COLO829 (cell line): ENCODE measurements at places on chromosomes 2 and 18.

GRCh38 chr18:32469190-32469651 lies 1.5 kb downstream of the GAREM1 start:
- DNase-seq = no peak

GRCh38 chr18:9079818-9080528 lies 22.5 kb upstream of the NDUFV2 start:
- peak; percentile 45 for DNase-seq

DNA sequence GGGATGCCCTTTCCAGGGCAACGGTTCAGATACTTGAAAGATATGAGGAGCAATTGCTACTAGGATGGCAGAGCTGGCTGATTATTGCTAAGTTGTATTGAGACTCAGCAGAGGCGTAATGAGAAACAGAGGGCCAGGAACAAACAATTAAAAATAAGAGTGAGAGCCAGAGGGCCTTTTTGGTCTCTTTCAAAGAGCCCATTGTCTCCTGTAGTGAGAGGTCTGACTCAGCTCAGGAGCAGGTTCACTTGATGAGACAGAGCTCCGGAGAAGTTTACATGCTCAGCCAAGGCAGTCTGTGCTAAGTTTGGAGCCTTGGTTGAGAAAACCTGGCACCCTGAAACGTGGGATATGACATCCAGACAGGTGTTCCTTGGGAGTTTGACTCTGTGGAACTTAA lies 303.9 kb upstream of the DLGAP1 start:
- no peak for DNase-seq

- peak; percentile 15 for DNase-seq
Measured at GRCh38 chr2:1854729-1855547, 110.6 kb upstream of the PXDN start.

DNA sequence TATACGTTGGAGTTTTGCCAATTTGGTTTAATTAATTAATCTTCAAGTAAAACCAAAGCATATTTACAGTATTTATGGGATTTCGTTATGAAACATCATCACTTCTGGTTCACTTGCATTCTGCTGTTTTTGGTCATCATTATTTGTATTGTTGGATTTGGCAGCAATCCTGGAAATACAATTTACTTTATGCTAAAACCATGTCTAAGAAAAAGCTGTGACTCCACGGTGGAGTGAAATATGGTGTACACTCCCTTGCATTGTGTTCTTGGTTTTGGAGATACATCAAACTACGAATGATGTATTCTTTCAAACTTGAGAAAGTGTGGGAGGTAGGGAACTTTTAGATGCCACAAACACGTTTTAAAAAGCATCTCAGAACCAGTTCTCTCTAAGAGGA lies 106.4 kb downstream of the CTAGE1 start:
- DNase-seq = no peak

GRCh38 chr2:181902625-181903024 lies 11.1 kb downstream of the ITPRID2 start:
- no peak for DNase-seq

GRCh38 chr2:121066526-121066925 lies 218.5 kb downstream of the TFCP2L1 start:
- no peak for DNase-seq

DNA sequence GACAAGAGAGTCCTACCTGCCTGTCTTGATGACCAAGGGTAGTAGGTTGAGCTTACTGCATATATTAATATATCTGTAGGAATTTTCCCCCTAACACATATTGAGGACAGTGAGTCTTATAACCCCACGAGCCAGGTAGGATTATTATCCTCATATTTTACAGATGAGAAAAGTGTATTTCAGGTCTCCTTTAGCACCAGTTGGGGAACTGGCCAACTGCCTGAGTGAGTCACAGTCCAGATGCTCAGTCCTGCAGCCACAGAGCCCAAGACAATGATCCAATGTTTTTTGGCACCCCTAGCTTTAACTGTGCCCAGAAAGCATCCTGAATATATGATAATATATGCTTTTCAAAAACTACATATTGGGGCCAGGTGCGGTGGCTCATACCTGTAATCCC lies 30.8 kb upstream of the GLS start:
- DNase-seq = no peak

DNA sequence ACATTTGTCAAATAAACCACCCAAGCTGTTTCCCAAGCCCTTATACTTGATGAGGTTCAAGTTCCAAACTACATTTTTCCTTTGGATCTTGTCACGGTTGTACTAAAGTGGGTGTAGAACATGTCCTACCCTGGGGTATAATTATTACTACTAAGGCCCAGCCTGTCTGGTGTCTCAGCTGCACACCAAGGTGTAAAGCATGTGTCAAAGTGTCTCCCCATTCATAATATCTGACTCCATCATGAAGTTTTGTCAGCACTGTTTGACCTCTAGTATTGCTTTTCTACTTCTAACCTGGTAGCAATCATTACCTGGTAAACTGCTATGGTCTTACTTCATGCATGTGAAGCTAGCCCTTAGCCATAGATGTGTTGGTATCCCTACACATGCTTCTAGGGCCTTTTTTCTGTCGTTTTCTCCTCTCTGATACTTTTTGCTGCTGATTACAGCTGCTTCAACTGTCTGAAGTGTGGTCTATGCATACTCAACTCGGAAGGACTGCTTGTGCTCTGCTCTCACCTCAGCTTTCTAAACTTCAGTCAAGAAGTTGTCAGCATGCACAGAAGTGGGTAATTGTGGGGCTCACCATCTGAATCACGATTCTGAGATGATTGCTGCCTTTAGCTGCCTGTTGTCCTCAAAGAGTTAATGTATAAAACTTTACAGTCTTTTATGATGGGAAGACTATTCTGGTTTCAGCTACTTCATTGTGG lies 445.7 kb upstream of the TRIB2 start:
- DNase-seq = no peak

GRCh38 chr2:222452422-222452950 lies 28.1 kb downstream of the SGPP2 start:
- DNase-seq = no peak
